AG09319 (cell line): ENCODE measurements at places on chromosomes 1 and 21.

GRCh38 chr1:183105449-183105848 lies 80.6 kb upstream of the LAMC2 start:
- no peak for DNase-seq

- no peak for DNase-seq
Measured at GRCh38 chr21:43287111-43287760, 118.4 kb downstream of the CRYAA start.

- no peak for DNase-seq
Measured at GRCh38 chr1:70659891-70660290, 248.8 kb downstream of the CTH start.

GRCh38 chr1:223844787-223845036 lies 1.0 kb downstream of the TP53BP2 start:
- DNase-seq = no peak

DNA sequence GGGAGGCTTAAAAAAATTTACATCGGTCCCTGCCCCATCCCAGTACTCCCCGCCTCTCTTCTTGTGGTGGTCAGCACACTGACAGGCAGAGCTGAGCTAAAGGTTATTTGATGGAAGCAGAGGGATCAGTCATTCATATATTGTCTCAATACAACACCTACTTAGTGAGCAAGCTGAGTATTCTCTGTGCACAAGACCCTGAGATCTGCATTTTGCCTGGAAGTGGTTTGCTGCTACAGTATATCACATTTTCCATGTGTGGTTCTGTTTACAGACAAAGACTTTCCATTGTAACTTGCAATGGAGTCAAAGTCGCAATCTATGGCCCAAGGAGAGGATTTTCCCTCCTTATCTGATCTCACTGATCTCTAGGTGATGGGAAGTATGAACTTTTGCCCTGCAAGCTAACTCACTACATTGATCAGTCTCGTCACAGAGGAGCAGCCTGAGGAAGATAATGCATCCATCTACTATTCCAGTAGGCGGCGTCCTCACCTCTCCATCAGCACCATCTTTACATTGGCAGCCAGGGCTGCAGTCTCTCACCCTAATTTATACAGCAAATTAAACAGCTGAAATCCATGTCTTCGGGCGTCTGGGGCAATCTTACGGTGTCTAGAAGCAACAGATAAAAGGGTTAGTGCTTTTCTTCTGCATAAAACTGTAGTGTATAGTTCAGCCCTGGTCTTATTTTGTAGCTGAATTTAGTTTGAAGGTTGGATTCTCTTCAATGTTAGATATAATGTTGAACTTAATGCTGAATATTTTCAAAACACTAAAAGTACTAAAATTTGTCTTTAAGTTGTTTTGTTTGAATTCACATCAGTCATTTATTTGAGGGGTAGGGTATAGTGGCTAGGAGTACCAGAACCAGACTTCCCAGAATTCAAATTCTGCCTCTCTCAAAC lies 3.2 kb upstream of the TRAF5 start:
- DNase-seq = no peak

GRCh38 chr1:155553349-155553748 lies 9.3 kb downstream of the ASH1L start:
- DNase-seq = no peak

GRCh38 chr1:194503209-194503608 lies 1316.8 kb upstream of the B3GALT2 start:
- DNase-seq = no peak

DNA sequence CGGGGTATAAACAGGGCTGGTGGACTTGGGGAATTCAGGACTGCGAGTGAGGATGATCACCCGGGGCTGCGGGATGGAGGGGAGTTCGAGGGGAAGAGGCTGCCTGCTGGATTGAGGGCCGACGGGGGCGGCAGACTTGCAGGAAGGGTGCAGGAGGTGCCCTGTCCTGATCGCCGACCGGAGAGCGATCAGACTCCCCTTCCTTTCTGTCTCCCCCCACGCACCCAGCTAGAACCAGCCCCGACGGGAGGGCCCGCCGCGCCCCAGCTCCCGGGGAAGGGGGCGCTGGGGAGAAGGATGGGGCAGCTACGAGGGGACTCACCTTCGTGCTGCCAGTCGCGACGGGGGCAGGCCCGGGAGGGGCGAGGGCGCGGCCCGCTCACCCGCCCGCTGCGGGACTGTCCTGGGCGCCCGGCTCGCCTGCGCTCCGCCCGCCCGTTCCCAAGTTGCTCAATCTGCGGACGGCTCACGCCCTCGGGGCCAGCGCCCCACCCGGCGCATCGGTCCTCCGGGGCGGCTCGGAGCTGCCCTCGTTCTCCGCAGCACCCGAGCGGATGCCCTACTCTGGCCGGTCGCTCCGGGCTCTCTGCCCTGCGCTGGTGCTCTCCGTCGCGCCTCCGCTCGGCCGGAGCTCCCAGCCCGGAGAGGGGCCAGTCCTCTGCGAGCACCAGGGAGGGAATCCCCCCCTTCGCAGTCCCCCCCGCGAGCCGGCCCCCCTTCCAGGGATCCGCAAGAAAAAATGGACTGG lies at the start of gene RSPO1:
Gene RSPO1, minus strand, starts transcription at position 649 of the 748 bp plus-strand sequence. CDS start 5,231 bp downstream, outside the sequence.
- no peak for DNase-seq

- DNase-seq = no peak
Measured at GRCh38 chr1:70442490-70442889, 31.4 kb downstream of the CTH start.

DNA sequence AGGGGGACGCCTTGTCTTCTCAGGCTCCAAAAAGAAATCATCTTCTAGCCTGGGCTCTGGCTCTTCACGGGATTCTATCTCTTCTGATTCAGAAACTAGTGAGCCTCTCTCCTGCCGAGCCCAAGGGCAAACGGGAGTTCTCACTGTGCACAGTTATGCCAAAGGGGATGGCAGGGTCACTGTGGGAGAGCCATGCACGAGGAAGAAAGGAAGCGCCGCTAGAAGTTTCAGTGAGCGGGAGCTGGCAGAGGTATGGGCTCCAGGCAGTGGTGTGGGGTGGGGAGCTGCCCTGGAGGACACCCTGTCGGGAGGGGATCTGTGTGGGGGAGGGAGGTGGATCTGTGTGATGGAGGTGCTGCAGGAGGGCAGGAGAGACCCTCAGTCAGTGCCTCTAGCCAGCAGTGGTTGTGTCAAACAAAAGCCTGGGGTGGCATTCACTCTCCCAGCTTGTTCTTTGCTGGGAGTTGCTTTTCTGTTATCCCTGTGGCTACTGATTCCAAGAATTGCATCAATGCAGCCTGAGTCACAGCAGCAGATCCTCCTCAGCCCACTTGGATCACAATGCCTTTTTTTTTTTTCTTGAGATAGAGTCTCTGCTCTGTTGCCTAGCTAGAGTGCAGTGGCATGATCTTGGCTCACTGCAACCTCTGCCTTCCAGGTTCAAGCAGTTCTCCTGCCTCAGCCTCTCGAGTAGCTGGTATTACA lies 21.8 kb downstream of the KDM4A start:
- peak; percentile 36 for DNase-seq

GRCh38 chr1:200369706-200370105 lies 40.1 kb downstream of the ZNF281 start:
- no peak for DNase-seq

GRCh38 chr1:8061673-8062386 lies 35.7 kb upstream of the ERRFI1 start:
- DNase-seq = no peak

- no peak for DNase-seq
Measured at GRCh38 chr1:235059221-235059620, 69.4 kb downstream of the TOMM20 start.

DNA sequence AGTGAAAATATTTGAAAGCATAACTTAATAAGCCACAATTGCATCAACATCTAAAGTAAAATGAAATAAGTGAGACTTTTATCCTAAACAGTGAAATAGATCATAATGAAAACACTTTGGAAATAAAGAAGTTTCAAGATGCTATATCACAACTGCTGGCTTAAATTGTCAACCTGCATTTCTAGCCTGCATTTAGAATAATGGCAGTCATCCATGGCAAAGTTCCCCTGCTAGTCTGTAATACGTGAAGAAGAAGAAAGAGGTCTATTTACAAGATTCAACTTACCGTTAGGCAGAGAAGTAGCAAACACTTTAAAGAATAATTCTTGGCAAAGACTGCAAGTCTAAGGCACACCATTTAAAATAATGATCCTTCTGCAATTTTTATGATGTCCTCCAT lies 133.6 kb downstream of the DPYD start:
- DNase-seq = no peak

- DNase-seq = no peak
Measured at GRCh38 chr21:28781602-28782276, 210.9 kb downstream of the LTN1 start.

DNA sequence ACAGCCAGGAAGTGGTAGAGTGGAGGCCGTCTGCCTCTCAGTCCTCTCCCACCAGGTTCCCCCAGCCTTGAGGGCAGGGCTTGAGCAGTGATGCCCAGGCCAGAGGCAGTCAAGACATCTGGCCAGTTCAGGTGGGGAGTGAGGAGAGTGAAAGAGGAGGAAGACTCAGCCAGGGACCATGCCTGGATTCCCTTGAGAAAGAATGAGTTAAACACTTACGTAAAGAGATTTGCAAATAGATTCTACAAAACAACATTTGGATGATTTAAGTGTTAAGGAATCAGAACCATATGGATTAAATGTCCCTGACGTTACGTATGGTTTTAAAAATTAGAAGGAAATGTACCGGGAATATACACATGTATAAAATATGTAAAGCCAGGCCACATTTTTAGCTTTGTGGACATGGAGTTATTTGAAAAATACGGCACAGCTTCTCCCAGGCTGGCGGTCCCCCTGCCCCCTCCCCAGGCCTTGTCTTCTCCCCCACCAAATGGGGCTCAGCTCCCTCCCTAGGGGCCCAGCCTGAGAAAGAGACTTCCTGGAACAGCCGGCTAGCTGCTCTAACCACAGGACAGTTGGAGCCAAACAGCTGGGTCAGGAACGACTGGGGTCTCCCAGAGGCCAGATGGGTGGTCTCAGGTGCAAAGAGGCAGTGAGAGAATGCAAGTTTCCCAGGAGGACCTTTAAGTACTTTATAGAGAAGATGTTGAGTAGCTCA lies 188.3 kb upstream of the EDN2 start:
- DNase-seq = no peak

DNA sequence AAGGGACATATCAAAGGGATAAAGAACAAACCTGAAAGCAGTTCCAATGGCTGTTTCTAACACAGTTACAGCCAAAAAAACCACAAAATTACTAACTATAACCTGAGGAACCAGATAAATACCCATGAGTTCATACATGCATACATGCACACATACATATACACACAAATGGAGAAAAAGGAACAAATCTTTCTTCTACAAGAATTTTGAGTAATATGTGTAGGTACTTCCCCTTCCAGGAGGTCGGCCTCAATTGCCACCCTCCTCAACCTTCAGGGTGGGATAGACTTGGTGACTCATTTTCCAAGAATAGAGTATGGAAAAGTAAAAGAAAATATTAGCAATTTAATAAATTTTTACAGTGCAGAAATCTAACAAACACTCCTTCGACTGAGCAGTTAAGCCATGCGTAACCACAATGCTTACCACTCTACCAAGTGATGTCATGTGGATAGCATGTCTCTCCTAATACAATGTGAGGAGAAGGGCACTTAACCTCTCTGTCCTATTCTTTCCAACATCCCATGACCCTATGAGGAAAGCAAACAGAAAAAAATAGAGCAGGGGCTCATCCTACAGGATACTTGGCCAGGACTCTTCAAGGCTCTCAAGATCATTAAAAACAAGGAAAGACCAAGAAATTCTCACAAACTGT lies 243.0 kb upstream of the RUNX1 start:
- peak; percentile 5 for DNase-seq

GRCh38 chr1:109396871-109397580 lies 692 bp downstream of the SORT1 start:
- no peak for DNase-seq

DNA sequence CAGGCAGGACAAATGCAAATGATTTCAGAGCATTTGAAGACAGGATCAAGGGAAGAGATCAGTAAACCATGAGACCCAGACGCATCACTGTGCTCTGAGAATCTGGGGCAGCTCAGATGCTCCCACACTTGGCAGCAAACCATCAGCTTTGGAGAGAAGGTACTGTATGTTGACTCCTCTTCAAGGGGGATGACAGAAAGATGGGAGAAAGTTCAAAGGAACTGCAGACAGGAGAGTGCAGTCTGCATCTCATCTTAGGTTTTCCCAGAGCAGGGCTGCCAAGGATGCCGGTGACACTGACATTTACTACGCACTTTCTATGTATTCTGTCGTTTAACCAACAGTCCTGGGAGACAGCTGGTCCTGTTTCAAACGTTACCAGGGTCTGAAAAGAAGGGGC lies 35.8 kb downstream of the OLFML2B start:
- no peak for DNase-seq

DNA sequence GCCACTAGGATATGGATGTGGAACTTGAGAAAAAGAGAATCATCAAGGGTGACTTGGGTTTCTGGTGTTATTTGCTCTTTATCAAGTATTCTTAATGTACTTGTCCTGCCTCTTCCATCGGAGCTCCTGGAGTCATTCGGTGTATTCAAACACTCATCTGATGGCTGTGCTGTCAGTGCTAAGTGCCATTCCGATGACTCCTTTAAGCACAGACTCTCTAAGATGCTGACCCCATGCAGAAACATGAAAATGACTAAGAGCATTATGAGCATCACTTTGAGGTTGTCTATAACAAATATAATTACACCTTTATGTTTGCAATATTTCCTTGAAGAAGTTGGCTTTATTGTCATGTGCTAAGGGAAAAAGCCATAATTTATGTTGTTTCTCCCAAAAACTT lies 11.3 kb upstream of the RPL5 start:
- DNase-seq = no peak

DNA sequence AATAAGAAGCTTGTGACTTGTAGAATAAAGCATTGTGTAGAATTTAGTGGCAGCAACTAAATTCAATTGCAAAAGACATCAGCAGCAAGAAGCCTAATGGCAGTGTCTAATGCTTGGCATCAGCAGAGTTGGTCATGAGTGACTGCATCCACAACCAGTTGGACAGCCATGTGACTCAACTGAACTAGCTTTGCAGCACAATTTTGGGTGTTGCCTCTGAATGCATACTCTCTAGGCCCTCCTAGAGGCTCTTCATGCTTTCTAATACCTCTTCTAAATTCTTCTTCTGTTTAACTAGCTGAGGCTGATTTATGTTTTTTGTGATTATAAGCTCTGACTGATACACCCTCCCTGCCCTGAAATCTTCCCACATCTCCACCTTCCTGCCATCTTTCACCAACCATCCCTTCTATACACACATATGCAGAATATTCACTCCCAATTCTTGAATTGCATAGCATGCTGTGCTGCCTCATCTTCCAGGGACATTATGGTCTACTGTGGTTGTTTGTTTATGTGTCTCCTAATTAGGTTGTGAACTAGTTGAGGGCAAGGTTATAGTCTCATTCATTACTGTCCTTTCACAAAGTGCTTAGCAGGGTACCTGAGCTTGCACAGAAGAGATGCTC lies 266.7 kb upstream of the GJB5 start:
- no peak for DNase-seq

- no peak for DNase-seq
Measured at GRCh38 chr21:31576428-31576827, 83.1 kb upstream of the SOD1 start.
